GM23338 (cell line): ENCODE measurements at places on chromosomes 16 and 17. TPM values are rescaled to one million over a fixed set of nuclear protein-coding genes. Genes with fewer than 3 reads are reported as not detected.

DNA sequence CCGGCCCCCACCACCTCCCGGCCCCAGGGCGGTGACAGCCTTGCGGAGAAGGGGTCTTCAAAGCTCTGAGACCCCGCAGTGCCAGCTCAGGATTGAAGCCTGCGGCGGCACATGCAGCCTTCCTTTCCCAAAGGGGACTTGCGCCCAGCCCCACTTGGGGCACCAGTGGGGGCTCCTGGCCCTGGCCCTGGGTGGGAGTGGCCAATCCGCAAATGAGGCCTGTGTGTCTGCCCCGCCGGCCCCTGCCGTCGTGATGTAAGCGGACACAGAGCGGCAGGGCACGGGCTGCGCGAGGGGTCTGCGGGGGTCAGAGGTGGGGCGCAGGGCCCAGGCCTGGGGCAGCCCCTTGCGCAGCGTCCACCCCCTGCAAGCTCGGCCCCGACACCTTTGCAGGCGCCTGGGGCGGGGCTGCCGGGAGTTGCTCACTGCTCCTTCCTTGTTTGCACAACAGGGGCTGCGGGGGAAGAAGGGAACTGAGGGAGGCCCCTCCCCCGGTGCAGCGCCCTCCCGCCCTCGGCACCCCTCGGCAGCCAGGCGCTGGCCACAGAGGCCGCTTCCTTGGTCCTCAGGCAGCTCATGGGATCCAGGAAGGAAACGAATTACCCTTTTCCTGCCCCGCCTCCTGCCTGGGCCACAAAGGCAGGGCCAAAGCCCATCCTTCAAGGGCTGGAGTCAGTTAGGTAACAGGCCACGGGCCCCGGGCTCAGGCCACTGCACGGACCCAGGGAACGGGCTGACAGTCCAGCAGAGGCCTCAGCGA lies 2.9 kb downstream of the SLC16A3 start:
- DNase-seq = peak; percentile 84

GRCh38 chr17:78416791-78417530 lies 38.5 kb downstream of the PGS1 start:
- DNase-seq = no peak

Gene RNU2-1
- total RNA-seq = not detected in 2 replicates

Gene KCNJ12
- 0.97 and 2.4 TPM in 2 replicates for total RNA-seq

Gene PPM1E
- 13.8 and 15.8 TPM in 2 replicates for total RNA-seq

Gene DBNDD1
- total RNA-seq = 69.2 and 90.8 TPM in 2 replicates

Gene UBE2G1
- 145 and 161 TPM in 2 replicates for total RNA-seq
